ENCODE measurements at places on chromosomes 2 and 18. TPM values are rescaled to one million over a fixed set of nuclear protein-coding genes. Genes with fewer than 3 reads are reported as not detected.
A peak's percentile ranks its signal among the peaks of the same experiment; 100 is the strongest.

Gene DNAJB2
- polyA plus RNA-seq: 74.8 TPM

Gene CHRND
- not detected for polyA plus RNA-seq

Gene ITGAV
- polyA plus RNA-seq: 65.2 TPM

Gene MAP3K2
- 27.1 TPM for polyA plus RNA-seq

Gene EFR3B
- polyA plus RNA-seq: 10.5 TPM

GRCh38 chr2:72925328-72925943 is 8.1 kb downstream of the EMX1 start:
- no peak for DNase-seq

DNA sequence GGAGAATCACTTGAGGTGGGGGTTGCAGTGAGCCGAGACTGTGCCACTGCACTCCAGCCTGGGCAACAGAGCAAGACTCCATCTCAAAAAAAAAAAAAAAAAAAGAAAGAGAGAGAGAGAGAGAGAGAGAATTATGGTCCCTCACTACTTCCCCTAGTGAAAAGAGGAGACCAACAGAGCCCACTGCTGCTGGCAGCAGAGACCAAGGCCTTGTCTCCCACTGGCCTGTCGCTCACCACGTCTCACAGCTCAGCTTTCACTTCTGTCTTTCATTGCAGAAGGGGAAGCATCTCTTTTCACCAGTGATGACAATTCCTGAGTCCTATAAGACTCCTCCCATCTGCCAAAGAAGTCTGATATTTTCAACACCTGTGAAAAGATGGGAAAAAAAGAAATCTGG is 81.3 kb downstream of the CLHC1 start:
- DNase-seq: no peak

DNA sequence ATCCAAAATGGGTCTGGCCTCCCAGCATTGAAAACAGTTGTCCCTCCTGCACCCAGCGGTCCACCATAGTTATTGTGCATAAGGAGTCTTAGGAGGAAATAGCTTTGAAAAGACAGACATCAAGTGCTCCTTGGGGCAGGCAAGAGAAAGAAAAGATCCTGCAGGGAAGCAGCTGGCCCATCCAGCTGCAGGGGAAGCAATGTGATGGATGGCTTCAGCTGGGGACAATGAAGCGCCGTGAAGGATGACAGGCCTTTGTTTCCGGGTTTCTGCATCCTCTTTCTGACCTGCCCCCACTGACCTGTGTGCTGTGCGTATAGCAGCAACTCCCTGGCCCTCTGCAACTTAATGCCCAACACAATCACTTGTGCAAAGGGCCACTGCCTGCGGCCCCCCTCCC is 142.9 kb upstream of the NCKAP5 start:
- DNase-seq: peak; percentile 28

GRCh38 chr2:237704501-237705434 is 77.4 kb downstream of the LRRFIP1 start:
- DNase-seq: no peak

- no peak for DNase-seq
Observed at GRCh38 chr18:39230086-39230803, 1664.6 kb upstream of the CELF4 start.

- no peak for DNase-seq
Observed at GRCh38 chr2:135096665-135097446, 44.8 kb downstream of the RAB3GAP1 start.

Measured in left lung (tissue), 14 donors.